ENCODE measurements at places on chromosomes 16 and 17. TPM values are rescaled to one million over a fixed set of nuclear protein-coding genes. Genes with fewer than 3 reads are reported as not detected.

GRCh38 chr17:62994931-62995330 is 28.9 kb downstream of the TANC2 start:
- DNase-seq: no peak

- no peak for DNase-seq
These were observed 263.9 kb downstream of the C16orf95 start for GRCh38 chr16:87053016-87053982.

- no peak for DNase-seq
These were observed 8.4 kb downstream of the KRT39 start for GRCh38 chr17:40958086-40958953.

DNA sequence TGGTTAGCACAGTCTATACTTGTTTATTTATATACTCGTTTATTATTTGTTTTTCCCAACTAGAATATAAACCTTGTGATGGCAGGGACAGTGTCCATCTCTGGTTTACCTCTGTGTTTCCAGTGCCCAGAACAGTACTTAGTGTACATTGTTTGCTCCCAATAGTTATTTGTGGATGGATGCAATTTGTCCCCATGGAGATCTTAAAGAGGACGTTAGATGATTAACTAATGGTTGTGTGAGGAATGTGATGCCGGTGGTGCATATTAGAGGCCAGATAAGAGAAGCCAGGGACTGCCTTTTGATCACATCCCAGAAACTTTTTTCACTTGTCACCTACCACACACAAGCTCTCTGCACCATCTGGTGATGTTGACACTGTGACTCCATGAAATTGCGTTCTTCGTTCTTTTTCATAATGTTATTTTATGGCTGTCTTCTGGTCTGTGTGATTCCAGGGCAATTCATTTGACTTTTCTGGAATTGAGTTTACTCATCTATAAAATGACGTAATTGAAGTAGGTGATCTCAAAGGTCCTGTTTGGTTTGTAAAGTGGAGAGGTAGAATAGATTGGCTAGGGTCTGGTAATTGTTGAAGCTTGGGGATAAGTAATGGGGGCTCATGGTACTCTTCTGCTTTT is 1.2 kb downstream of the COX10 start:
- no peak for DNase-seq

GRCh38 chr17:39820541-39820940 is 43.6 kb downstream of the IKZF3 start:
- no peak for DNase-seq

DNA sequence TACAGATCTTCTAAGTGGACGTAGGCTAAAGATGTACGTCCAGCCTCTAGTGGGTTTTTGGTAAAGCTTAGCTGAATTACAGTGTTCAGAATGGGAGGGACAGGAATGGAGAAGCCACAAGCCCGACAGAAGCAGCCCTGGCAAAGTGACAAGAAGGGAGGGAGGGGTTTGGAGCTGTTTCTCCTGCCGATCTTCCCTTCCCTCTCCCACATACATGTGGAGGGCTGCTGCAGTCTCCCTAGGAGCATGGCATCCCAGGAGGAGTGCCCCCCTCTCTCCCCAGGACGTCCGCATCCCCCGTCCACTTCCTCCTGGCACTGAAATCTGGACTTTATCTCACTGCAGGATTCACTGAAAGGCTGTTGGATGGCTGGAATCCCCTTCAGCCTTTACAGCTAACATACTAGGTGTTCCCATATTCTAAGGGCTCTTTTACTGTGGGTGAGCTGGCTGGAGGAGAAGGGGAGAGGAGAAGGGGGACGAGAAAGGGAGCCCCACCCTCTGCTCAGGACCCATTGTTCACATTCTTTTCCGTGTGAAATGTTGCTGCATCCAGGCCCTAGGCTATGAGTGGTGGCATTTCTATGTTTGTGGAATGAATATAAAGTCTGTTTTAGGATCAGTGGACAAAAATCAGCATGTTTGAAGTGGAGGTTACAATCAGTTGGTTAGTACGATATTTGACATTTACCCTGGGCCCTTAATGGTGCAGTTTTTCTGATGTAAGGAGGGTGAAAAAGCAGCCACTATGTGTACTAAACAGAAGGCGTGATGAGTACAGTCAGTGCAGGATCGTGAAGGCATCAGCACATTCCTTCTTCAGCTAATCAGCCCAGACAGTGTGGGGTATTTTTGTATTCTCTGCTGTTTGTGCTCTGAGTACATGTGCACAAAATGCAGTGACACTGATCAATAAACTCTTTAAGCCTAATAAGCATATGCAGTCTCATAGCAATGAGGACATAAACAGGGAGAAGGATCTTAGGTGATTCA is 94.6 kb downstream of the SPECC1 start:
- DNase-seq: no peak

GRCh38 chr16:79931721-79932120 is 331.2 kb upstream of the MAF start:
- no peak for DNase-seq

GRCh38 chr17:2909175-2909845 is 113.1 kb downstream of the RAP1GAP2 start:
- DNase-seq: no peak

- DNase-seq: no peak
These were observed 11.5 kb upstream of the ZNF747 start for GRCh38 chr16:30546115-30546514.

DNA sequence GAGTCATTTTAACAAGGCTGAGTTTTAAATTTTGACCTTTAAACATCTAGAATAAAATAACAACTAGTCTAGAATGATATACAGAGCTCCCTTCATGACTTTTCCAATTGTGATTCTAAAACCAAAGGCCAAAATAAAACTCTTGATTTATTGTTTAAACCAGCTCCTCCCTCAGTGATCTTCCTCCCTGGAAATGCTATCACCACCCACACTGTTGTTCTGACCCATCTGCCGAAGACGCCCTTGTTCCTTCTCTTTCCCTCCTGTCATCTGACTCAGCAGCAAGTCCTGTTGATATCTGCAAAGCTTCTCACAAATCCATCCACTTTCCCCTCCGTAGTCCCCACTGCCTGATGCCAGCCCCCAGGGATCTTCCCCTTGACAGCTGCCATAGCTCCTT is 231.6 kb upstream of the DYNLRB2 start:
- DNase-seq: no peak

The TPSD1 gene
- 0.93 TPM for total RNA-seq

The GALR2 gene
- 0.17 TPM for total RNA-seq

The TMEM235 gene
- not detected for total RNA-seq

The GSPT1 gene
- 38.6 TPM for total RNA-seq

The FGF11 gene
- total RNA-seq: 12.5 TPM

The RTN4RL1 gene
- 31.0 TPM for total RNA-seq

The KRTAP2-1 gene
- not detected for total RNA-seq

The ENGASE gene
- 16.6 TPM for total RNA-seq

The HCRT gene
- not detected for total RNA-seq
